Astrocyte (in vitro differentiated cells and primary cell): ENCODE measurements at places on chromosomes 7 and 10. TPM values are rescaled to one million over a fixed set of nuclear protein-coding genes. Genes with fewer than 3 reads are reported as not detected.
A peak's percentile ranks its signal among the peaks of the same experiment; 100 is the strongest.

- DNase-seq: no peak
These were observed 79.2 kb downstream of the NRF1 start for GRCh38 chr7:129690701-129691100.

DNA sequence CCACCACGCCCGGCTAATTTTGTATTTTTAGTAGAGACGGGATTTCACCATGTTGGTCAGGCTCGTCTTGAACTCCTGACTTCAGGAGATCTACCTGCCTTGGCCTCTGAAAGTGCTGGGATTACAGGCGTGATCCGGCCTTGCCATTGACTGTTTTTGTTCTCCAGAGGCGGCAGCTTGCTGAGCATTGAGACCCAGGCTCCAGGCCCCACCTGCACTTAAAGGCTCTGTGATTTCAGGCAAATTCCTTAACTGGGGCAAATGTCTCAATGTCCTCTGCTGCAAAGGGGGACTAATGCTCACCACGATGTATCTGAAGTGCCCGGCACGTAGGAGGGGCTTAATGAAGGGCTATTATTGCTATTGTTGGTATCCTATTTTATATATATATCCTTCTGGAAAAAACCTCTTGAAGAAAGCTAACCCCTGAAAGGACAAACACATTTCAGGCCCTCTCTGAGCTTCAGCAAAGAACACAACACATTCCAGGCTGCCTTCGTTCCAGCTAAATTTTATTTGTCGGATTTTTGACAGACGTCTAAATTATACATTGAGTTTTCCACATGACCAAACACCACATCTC lies 29.0 kb downstream of the TRIM8 start:
- DNase-seq: no peak

DNA sequence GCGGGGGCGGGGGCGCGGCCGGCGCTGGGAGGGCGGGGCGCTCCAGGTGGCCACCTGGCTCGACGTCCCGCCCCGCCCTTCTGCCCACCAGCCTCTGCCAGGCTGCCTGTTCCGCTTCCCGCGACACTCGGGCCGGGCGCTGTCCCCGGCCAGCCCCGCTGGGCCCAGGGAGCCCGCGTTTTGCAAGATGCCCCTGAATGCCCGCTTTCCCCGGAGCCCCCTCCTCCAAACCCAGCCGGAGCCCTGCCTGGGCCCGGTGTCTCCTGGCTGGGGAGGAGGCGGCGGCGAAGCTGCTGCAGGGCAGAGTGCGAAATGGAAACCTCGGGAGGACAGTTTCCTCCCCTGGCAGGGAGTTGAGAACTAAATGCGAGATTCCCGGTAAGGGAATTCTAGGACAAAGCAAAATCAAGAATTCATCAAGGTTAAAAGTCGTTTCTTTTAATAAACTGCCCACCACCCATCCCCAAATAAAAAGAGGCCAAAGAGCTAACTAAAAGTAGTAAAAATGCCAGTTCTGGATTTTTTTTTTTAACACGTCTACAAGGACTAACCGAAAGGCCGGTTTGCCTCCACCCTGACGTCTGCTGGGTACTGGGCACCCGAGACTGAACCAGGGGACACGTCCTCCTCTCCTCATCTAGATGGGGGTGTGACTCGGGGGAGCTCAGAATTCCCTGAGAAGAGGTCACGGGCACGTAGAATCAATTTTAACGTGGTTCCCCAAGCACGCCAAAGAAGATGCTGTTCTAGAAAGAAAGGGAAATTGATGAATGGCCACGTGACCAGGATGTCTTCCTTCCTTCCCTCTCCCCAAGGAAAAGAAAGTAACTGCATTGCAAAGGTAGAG lies 200.4 kb upstream of the NFE2L3 start:
- DNase-seq: no peak

- DNase-seq: no peak
These were observed 101.4 kb downstream of the MICU1 start for GRCh38 chr10:72524489-72524888.

DNA sequence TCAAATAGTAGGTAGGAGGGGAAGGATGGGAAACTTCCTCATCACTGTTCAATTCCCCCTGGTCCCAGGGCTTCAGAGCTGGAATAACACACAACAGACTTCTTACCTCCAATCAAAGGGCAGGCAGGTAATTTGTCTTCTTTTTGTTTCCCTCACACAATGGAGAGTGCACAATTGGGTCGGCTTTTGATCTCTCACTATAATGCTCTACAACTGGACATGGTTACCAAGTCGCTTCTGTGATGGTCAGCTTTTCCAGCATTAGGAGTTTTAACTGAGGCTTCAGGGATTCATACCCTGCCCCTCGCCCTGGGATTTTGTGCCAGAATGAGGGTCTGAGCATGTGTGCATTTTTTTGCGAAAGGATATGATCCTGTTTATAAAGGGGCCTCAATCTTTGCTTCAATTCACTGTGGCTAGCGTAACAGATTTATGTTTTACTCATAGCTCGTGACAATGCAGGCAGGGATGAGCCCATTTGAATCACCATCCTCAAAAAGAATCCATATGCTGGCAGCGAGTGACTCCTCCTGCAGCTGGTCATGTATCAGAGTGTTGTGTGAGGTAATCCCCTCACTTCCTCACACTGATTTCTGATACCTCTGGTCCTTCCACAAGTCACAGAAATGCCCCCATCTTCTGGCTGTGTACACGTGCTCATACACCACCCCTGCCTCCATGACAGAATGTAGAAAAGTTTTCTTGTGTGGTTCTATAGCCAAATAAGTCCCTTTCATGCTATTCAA lies 189.6 kb downstream of the CTTNBP2 start:
- DNase-seq: no peak

- DNase-seq: peak; percentile 73
These were observed 3.9 kb downstream of the COG5 start for GRCh38 chr7:107559864-107560263.

DNA sequence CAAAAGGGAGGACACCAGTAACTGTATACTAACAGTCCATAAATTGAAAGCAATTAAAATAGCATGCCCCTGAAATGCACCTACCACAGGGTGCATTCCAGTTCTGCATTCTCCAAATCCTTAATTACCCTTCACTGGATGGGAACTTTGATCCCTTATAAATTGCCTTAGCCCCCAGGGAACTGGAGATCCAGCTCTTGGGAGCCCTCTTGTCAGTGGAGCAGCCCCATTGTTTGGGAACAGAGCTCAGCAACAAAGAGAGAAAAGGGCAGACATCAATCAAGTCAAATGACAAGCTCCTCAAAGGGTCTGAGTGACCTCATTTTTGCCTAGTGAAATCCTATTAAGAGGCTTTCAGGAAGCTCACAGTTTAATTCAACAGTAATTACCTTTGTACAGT lies 472.6 kb downstream of the XPNPEP1 start:
- no peak for DNase-seq

DNA sequence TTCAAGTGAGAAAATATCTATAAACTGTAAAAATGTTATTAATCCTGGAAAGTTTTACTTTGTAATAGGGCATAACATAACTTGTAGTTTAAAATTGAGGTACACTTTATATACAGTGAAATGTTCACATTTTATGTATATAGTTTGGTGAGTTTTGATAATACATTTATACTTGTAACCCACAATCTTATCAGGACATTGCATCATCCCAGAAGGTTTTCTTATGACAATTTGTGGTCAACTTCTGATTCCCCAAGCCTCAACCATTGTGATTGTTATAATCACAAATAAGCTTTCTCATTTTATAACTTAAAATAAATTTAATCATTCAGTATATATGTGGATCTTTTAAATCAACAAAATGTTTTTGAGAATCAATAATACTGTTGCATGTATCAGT lies 151.1 kb downstream of the TFPI2 start:
- no peak for DNase-seq

DNA sequence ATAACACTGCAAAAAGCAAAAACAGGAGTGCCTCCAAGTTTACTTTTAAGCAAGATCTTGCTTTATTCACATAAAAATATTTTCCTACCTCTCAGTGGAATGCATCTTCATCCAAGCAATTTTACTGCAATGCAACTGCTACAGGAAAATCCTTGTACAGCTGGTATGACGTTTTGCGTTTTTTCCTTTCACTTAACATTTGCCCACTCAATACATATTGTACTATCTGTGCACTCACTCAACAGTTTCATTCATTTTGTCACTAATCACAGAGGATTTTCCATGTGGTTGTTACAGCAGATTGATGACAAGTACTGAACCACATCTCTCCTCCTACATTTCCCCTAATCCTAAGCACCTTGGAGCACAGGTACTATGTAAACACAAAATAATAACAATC lies 222.0 kb upstream of the IMMP2L start:
- DNase-seq: no peak

GRCh38 chr10:87734987-87735827 lies 75.5 kb downstream of the PAPSS2 start:
- peak; percentile 30 for DNase-seq

- peak; percentile 6 for DNase-seq
These were observed 47.7 kb upstream of the ATRNL1 start for GRCh38 chr10:115045499-115045898.

DNA sequence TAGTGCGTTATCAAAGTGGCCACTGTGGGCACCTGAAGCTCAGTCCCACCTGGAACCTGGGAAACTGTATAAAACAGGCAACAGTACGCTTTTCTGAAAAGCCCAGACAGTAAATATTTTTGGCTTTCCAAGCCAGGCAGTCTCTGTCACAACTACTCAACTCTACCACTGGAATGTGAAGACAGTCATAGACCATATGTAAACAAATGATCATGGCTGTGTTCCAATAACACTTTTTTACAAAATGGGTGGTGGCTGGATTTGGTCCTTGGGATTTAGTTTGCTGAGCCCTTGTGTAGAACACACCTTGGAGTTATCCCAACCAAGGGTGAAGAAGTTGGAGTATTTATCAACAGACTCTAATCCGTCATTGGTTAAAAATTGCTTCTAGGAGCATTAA lies 259.9 kb downstream of the SKIDA1 start:
- DNase-seq: peak; percentile 46

DNA sequence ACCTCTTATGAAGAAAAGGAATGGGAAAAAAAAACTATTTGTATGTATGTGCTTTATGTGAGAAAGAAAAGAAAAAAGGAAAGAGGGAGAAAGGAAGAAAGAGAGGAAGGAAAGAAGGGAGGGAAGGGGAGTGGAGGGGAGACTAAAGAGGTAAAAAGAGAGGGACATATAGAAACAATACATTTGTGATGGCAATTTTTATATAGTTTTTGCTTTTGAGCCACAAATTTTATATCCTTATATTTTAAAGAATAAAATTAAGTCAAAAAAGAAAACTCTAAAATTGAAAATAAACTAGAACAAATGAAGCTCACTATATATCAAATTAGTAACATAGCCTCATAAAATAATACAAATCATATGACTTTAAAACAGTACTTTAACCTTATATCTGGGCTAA lies 11.0 kb downstream of the C7orf25 start:
- no peak for DNase-seq

GRCh38 chr10:44463511-44464121 lies 78.7 kb upstream of the CXCL12 start:
- DNase-seq: peak; percentile 94

- DNase-seq: no peak
These were observed 243.9 kb downstream of the ZMYND11 start for GRCh38 chr10:378930-379704.

DNA sequence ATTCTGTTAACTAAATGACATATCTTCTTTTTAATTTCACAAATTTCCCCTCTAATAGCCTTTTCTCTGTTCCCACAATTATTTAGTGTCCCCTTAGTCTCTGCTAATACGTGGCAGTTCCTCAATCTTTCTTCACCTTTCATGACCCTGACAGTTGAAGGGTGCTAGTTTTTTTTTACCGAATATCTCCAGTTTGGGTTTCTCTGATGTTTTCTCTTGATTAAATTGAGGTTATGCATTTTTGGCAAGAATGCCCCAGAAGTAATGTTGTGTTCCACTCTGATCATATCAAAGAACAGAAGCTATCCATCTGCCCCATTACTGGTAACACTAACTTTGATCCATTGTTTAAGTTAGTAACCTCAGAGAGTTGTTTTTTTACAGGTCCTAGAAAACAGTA lies 133.6 kb upstream of the ASAH2 start:
- no peak for DNase-seq

- DNase-seq: no peak
These were observed 92.2 kb downstream of the C10orf105 start for GRCh38 chr10:71627230-71627939.

DNA sequence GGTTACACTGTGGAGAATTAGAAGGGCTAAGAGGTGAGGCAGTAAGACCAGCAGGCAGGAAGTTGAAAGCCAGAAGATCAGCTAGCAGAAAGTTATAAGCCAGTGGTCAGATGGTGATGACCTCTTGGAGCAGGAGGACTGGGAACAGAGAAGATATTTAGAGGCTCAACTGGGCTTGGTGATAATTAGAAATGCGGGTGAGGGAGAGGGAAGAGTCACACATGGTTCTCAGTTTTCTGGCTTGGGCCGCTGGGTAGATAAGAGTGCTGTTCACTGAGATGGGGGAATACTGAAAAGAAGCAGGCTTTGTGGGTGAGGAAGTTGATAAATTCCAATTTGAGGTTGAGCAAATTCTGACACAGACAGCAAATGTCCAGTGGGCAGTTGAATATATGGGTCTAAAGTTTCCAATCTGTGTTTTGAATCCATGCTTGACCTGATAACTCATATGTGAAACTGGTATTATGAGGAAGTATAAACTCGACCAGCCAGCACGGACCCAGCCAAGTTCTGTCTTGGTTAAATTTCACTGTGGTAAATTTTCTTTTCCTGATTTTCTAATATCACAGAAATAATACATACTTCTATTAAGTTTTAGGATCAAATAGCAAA lies 22.7 kb downstream of the LSMEM1 start:
- no peak for DNase-seq

DNA sequence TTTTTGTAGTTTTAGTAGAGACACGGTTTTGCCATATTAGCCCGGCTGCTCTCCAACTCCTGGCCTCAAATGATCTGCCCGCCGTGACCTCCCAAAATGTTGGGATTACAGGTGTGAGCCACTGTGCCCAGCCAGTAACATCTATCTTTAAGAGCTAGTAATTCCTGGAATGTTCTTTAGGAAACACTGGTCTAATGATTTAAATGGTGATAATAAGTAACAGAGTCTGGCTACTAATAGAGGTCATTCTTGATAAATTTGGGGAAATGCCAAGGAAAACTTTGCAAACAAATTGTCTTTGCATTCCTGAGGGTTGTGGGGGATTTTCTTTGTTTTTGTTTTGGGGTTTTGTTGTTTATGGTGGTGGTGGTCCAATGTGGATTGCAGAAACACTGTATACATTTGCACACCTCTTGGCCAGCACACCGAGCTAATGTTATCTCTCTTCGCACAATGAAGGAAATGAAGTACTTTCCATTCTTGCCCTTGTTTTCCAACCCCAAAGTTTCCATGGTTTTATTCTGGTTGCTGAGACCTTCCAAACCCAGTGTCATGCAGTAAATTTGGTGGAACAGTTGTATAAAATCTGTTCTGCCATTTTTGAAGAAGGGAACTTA lies 51.3 kb upstream of the WIPF3 start:
- no peak for DNase-seq

The DNAJC9 gene
- total RNA-seq: 18.9 and 23.3 TPM in 2 replicates

The BPGM gene
- total RNA-seq: 37.3 and 37.4 TPM in 2 replicates

The CYP2C19 gene
- not detected in 2 replicates for total RNA-seq

The LIPF gene
- not detected in 2 replicates for total RNA-seq

The HOGA1 gene
- 0.23 and 0.31 TPM in 2 replicates for total RNA-seq

The FXYD4 gene
- total RNA-seq: not detected in 2 replicates

The MARCHF5 gene
- total RNA-seq: 48.2 and 52.1 TPM in 2 replicates

The ZPBP gene
- total RNA-seq: not detected in 2 replicates

The GCK gene
- 0.24 TPM in 1 of 2 replicates, not detected in the other for total RNA-seq

The MMRN2 gene
- total RNA-seq: 0.27 and 0.46 TPM in 2 replicates
